ENCODE measurements at places on chromosomes 13 and 19.

- no peak for DNase-seq
Measured at GRCh38 chr19:18291019-18291524, 9.7 kb upstream of the JUND start.

- DNase-seq = no peak
Measured at GRCh38 chr13:52048516-52048915, 24.0 kb downstream of the UTP14C start.

DNA sequence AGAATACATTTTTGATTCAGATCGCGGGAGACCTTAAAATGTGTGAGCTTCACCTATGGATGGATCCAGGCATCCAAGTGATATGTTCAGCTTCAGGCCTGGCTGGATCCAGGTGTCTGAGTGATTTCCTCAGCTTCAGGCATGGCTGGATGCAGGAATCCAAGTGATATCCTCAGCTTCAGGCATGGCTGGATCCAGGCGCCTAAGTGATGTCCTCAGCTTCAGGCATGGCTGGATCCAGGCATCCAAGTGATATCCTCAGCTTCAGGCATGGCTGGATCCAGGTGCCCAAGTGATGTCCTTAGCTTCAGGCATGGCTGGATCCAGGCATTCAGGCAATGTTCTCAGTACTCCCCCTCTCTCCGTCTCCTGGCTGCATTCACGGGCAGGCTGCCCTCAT, 60.7 kb downstream of the KCNC3 start:
- no peak for DNase-seq

DNA sequence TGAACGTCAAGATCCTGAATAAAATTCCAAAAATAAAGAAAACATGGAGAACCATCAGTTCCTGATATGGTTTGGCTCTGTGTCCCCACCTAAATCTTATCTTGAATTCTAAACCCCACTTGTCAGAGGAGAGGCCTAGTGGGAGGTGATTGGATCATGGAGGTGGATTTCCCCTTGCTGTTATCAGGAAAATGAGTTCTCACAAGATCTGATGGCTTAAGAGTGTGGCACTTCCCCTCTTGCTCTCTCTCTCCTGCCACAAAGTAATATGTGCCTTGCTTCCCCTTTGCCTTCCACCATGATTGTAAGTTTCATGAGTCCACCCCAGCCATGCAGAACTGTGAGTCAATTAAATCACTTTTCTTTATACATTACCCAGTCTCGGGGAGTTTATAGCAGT, 827.4 kb downstream of the GPC5 start:
- no peak for DNase-seq

DNA sequence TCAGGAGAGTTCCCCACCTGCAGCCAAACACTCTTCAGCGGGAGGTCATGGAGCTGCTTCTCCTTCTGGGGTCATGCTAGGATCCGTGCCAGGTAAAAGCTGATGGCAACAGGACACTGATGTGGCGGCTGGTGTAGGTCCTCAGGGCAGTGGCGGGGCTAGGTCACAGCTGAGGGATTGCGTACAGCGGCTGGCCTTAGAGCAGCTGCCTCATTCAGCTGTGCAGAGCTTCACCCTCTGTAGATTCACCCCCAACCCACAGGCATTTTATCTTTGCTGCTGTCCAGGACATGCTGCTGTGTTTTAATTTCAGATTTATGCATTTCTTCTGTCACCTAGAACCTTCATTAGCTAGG, 2.3 kb downstream of the MCF2L start:
- no peak for DNase-seq

GRCh38 chr19:35773020-35773806, 2.2 kb upstream of the ARHGAP33 start:
- DNase-seq = no peak

GRCh38 chr13:31455581-31455980, 255.8 kb downstream of the B3GLCT start:
- no peak for DNase-seq

- DNase-seq = peak; percentile 97
Measured at GRCh38 chr19:1929021-1929742, 11.8 kb upstream of the CSNK1G2 start.

DNA sequence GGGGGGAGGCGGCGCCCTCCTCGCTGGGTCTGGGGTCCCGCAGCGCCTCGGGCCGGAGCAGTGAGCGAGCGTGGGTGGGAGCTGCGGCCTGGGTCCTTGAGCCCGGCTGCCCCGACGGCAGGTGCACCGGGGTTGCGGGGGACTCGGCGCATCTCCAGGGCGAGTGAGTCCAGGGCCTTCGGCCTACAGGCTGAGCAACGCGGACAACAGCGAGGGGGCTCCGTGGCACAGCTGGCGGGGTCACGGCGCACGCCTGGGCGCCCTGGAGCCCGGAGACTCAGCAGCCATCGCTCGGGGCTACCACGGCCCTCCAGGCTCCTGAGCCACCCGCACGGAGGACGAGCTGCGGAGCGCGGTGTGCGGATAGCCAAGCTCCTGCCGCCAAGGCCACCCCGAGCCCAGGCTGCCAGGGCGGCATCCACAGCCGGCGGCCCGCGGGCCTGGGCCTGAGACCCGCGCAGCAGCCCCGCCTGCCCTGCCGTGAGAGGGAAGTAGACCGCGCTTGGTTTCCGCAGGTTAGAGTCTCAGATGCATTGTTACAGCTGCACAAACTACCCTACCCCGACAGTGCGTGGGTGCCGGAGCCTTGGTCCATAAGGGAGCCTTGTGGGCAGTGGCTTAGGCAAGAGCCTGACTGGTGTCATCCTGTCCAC, 253.9 kb upstream of the SGCG start:
- DNase-seq = peak; percentile 73

- DNase-seq = no peak
Measured at GRCh38 chr13:110600261-110600819, 15.0 kb upstream of the NAXD start.

GRCh38 chr13:53013113-53013512, 15.5 kb upstream of the OLFM4 start:
- no peak for DNase-seq

DNA sequence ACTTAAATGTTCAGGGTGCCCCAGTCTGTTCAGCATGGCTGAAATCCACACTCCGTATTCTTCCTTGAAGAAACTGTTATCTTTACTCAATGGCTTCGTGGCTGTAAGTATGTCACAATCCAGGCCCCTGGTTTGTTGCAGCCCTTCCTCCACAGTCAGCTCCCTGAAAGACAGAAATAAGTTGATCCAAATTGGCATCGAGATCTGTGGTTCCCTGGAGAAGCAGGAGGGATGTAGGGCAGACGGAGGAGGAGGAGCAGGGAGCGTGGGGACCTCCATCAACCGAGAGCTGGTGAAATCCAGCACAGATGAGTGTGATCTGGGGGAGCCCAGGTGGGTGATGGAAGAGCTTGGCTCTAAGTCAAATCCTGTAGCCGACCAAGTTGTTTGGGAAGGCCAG, 304 bp downstream of the TSPAN16 start:
- DNase-seq = no peak

GRCh38 chr13:39111145-39111544, 72.9 kb downstream of the NHLRC3 start:
- no peak for DNase-seq

- DNase-seq = peak; percentile 94
Measured at GRCh38 chr19:2084993-2085720, 11.0 kb downstream of the MOB3A start.

- DNase-seq = no peak
Measured at GRCh38 chr19:6260376-6260775, 19.4 kb downstream of the MLLT1 start.

- DNase-seq = no peak
Measured at GRCh38 chr19:16445238-16446107, 26.3 kb downstream of the EPS15L1 start.

- DNase-seq = no peak
Measured at GRCh38 chr13:43444081-43444480, 342.7 kb downstream of the ENOX1 start.

GRCh38 chr13:71499235-71499634, 367.8 kb downstream of the DACH1 start:
- no peak for DNase-seq

DNA sequence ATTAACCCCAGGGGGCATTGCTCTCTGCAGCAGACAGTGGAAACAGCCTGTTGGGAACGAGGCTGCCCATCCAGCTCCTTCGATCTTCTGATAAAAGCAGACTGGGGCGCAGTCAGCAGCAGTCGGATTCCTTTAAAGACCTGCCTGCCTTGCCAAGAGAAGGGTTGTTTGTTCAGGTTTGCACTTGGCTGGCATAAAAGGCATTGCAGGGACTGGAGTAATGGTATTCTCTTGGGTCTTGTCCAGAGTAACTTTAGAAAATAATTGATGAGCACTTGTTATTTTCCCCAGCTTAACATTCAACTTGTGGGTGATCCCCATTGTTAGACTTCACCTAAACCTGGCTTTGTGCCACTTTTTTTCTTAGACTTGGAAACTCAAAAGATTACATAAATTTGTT, 67.3 kb upstream of the SLC10A2 start:
- no peak for DNase-seq

DNA sequence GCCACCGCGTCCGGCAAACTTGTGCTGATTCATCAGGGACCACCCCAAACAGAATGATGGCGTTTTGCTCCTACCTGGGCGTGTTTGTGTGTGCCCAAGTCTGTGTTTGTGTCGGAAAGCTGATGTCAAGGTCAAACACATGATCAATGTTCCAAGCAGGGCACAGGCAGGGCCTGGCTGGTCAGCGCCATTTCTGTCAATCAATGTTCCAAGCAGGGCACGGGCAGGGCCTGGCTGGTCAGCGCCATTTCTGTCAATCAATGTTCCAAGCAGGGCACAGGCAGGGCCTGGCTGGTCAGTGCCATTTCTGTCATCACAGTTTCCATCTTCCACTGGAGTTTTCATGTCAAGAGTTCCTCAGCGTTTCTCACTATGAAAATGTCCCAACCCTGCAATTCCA, 14.9 kb upstream of the GRTP1 start:
- DNase-seq = no peak

DNA sequence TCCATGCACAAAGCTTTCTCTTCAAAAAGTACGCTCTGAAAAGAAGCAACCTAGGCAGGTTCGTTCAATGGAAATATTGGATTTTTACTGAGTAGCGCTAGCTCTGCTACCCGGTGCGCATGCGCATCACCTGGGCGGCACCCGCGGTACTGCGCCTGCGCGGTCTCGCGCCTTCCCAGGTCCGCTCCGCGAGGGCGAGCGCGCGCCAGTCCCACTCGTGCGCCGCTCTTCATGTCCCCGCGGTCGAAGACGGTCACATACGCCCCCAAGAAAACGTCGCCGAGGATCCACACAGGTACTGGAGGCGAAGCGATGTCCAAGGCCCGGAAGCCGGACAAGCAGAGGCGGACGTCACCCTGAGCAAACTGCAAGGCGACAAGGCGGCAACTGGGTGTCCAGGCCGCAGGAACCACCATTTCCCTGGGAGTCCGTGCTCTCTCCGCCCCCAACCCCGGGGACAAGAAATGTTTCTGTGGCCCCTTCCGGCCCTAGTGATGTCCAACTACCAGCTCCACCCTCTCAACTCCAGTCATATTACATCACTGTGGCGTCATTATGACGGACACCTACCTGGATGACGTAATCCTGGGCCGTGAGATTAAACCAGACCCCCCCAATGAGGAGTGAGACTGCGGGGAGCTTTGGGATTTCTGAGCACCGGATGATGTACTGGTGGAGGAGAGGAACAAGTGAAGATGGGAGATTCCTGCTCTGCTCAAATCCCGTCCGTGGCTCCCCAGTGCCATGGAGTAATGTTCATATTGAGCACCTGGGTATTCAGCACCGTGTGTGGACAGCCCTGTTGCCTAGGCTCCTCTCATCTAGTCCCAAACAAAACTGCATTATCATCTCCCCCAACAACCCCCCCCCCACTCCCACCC, 4.8 kb upstream of the KCNC3 start:
- peak; percentile 92 for DNase-seq

- peak; percentile 49 for DNase-seq
Measured at GRCh38 chr13:112455476-112456059, 79.4 kb downstream of the SPACA7 start.

DNA sequence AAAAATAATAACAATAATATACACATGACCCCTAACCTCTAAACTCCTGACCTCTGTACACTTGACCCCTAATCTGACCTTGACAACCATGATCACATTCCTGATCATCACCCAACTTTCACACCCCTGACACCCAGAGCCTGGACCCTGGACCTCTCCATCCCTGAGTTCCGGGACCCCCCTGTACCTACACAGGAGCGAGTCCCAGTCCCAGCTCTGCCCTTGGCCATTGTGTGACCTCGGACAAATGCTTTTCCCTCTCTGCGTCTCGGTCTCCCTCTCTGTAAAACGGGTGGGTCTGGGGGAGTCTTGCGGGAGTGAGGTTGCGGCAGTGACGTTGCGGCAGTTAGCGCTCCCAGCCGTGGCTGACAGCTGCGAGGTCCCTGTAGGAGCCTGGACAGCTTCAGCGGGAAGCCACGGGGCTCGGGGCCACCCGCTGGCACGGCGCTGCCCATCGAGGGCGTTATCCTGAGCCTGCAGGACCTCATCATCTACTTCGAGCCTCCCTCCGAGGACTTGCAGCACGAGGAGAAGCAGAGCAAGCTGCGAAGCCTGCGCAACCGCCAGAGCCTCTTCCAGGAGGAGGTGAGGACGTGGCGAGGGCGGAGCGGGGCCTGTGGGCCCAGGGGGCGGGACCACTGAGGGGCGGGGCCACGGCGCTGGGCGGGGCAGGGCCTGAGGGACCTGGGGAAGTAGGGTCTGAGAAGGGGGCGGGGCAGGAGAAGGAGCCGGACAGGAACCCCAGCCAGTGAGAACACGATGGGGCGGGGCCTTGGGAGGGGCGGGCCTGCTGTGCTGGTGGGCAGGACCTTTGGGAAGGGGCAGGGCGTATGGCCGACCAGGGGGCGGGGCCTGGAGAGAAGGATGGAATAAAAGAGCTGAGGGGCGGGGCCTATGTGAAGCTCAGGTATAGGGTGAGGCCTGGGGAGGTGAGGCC, 19.2 kb downstream of the RYR1 start:
- no peak for DNase-seq

- DNase-seq = no peak
Measured at GRCh38 chr19:38378866-38379265, 4.5 kb downstream of the PSMD8 start.

DNA sequence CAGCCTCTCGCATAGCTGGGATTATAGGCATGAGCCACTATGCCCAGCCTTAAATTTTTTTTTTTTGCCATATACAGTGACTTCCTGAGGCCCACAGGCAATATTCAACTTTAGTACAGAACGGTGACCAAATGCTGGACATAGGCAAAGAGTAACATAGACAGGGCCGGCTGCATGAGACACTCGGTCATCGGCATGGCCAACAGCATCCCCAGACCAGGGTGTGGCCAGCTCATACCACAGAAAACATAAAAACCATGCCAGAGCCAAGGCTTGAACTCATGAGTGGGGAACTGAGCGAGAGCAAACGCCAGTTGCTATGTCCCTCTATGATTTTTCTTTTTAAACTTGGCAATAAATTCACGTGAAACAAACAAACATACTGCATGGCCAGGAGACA, 17.0 kb downstream of the KANK2 start:
- DNase-seq = no peak

DNA sequence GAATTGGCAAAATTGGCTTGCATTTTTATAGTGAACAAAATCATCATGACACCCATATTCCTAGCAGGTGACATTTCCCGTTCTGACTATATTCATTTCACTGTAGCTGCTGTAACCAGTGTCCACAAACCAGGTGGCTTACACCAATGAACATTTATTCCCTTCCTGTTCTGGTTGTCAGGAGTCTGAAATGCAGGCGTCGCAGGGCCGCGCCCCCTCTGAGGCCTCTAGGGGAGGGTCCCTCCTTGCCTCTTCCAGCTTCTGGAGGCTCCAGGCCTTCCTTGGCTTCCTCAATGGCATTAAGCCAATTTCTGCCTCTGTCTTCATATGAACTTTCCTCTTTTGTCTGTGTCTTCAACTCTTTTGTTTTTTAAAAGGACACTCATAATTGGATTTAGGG, 6.5 kb upstream of the RLN3 start:
- peak; percentile 18 for DNase-seq

GRCh38 chr13:103255587-103256301, 189.5 kb upstream of the SLC10A2 start:
- DNase-seq = no peak

- DNase-seq = no peak
Measured at GRCh38 chr19:57776764-57777296, 7.4 kb downstream of the ZNF586 start.

All from left lung (tissue), 14 donors.